Spinal cord (tissue), 10 donors: ENCODE measurements at places on chromosomes 12 and 14.

DNA sequence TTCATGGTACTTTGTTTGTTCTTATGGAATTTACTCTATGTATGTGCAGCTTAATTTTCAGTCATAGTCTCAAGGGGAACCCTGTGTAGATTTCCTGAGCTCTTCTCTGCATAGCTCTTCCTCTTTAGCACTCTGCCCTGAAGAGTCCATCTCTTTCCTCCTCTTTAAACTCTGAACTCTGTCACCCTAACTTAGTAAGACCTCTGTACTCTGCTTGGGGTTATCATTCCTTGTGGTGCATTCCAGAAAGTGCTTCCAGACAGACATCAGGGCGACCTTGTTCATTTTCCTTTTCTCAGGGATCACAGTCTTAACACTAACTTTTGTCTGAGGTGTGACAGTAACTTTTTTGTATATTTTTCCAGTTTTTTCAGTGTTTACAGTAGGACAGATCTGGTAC, 179.3 kb downstream of the RAD51B start:
- no peak for DNase-seq

DNA sequence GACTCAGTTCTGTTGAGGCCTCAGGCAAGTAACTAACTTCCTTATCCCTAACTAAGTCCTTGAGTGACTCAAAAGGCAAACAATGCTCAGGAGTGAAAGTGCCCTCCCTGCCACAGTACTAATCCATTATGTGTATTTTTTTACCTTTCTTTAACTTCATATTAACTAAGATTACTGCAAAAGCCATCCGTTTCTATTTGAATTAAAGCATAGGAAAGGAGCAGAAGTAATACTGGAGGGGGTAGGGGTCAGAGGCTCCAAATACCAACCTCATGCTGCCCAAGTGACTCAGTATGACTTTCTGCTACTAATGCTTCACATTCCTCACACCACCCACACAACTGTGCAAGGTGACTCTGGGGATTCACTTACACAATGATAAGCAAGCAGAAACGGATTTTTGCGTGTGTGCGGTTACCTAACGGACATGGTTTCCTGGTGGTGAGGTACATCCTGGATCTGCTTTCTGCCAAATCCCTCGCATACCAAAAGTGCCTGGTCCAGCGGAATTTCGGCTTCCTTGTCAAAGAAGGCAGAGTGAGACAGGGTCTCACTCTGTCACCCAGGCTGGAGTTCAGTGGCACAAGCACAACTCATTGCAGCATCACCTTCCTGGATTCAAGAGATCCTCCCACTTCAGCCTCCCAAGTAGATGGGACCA, 25.1 kb downstream of the MOK start:
- no peak for DNase-seq

- no peak for DNase-seq
Observed at GRCh38 chr14:81831128-81831820, 297.6 kb upstream of the SEL1L start.

- no peak for DNase-seq
Observed at GRCh38 chr12:116442946-116443345, 116.2 kb upstream of the MAP1LC3B2 start.

DNA sequence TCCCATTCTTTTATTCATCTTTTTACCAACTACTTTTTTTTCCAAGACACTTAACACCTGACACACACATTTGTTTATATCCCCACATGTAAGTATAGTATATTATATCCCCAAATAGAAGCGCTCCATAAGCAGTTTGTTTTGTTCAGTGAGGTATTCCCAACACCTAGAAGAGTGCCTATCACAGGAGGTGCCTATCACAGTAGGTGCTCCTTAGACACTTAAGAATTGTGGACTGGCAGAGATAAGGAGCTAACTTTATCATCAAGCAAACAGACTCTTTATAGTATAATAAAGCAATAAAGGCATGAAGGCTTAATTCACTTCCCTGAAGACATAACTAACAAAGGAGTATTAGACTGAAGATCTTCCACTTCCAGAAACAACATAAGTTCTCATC, 29.1 kb downstream of the OSBPL8 start:
- no peak for DNase-seq
